ENCODE measurements at places on chromosomes 13 and 19. TPM values are rescaled to one million over a fixed set of nuclear protein-coding genes. Genes with fewer than 3 reads are reported as not detected.

GRCh38 chr19:17981611-17982010 is 14.7 kb downstream of the KCNN1 start:
- no peak overlapping the region for H3K27ac ChIP-seq
- no peak for DNase-seq
- H3K4me3 ChIP-seq, result no peak overlapping the region
- H3K27me3 ChIP-seq, result peaks cover 15% of the 10 kb centered on the region
- peaks cover 3% of the 10 kb centered on the region for H3K4me1 ChIP-seq

DNA sequence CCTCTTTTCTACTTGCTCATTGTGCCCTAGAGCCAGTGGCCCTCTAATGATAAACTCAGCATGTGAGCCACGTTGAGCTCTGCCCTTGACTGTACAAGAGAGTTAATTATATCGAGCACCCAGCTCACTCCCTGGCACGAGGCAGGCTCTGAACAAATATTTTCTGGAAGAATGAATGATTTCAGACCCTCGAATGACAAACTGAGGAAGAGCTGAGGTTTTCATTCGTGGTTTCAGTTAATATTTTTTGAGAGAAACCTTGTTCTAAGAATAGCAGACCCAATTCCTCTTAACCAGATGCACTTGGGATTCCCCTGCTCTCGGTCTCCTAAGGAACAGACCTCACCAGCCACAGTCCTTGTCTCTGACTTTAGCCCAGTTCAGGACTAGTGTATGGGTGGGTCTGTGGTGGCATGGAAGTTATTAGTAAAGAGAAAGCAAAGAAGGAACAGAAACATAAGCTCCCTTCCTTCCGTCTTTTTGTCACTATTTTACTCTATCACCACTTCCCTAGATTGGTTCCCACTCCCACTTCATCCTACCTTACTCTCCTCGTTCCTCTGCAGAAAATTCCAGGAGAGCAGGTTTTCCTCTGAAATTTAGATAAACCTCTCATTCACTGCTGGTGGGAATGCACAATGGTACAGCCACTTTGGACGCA is 22.1 kb upstream of the WDFY2 start:
- no peaks in the 10 kb centered on the region for H3K27me3 ChIP-seq
- H3K27ac ChIP-seq, result no peak overlapping the region
- no peak overlapping the region for H3K4me3 ChIP-seq

SSC5D gene
- 0.42 TPM for total RNA-seq

DNA sequence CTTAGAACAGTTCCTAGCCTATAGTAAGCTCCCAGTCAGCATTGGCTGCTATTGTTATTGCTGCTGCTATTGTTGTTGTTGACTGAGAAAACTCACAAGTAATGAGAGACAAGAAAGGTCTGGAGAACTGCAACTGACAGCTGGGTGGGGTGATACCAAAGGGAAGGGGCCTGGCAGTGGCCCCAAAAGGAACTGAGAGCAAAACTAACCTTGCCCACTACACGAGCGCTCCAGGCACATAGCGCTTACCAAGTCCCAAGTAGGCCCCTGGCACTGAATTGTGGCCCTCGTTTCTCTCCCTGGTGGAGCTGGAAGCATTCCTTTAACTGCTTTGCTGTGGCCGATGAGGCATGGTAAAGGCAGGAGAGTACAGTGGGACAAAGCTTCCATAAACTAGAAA is 59.7 kb downstream of the KCTD12 start:
- H3K27me3 ChIP-seq, result no peaks in the 10 kb centered on the region
- no peaks in the 10 kb centered on the region for H3K36me3 ChIP-seq
- no peak overlapping the region for H3K4me3 ChIP-seq
- DNase-seq, result no peak
- H3K27ac ChIP-seq, result no peak overlapping the region

SOX1 gene
- total RNA-seq, result not detected

DNA sequence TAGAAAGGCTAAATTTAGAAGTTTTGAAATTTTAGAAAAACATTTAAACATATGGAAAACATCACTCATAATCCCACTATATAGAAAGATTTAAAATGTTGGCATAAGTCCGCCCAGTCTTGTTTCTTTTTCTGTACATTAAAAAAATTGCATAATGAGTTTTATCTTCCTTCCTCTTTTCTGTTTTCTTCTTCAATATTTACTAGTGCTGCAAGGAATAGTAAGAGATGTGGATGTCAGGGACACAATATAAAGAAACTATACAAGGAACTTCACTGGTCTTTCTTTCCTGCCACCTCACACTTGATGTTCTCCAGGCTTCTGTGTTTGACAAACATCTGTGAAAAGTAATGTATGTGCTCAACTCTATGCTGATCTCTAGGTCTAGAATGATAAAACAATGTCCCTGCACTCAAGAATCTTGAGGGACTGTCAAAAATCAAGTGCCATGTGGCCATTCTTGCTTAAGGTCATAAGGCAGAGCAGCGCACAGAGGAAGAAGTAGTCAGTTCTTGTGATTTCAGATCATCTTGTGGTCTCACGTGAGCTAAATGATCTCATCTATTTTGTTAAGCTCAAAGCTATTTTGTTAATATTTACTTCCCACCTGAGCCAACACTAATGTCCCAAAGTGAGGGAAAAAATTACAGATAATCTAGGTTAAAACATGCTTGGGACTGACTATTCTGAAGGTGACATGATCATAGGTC is 186.9 kb upstream of the OBI1 start:
- no peak overlapping the region for H3K4me3 ChIP-seq
- H3K27me3 ChIP-seq, result no peaks in the 10 kb centered on the region
- no peak overlapping the region for H3K27ac ChIP-seq
- H3K36me3 ChIP-seq, result no peaks in the 10 kb centered on the region

DNA sequence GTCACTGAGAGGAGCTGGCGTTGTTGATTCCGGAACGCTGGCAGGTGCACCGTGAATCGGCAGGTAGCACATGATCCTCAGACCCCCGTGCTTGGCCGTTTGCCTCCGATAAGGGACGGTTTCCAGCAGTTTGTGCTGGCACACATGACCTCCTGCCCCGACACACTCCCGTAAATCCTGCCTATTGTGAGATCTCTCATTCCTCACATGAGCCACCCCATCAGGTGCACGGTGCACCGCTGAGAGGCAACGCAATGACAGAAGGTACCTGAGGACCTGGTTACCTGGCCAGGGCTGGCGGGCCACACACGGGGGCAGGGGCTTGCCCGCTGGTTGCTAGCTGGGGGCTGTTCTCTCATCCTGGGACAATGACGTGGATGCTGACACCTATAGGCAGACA is 2.1 kb upstream of the ADPRHL1 start:
- DNase-seq, result no peak
- H3K36me3 ChIP-seq, result peaks cover 11% of the 10 kb centered on the region
- no peak overlapping the region for H3K27ac ChIP-seq
- H3K4me3 ChIP-seq, result no peak overlapping the region

SYNGR4 gene
- total RNA-seq, result not detected
